ENCODE measurements at places on chromosomes 1 and 21. TPM values are rescaled to one million over a fixed set of nuclear protein-coding genes. Genes with fewer than 3 reads are reported as not detected.
A peak's percentile ranks its signal among the peaks of the same experiment; 100 is the strongest.

DNA sequence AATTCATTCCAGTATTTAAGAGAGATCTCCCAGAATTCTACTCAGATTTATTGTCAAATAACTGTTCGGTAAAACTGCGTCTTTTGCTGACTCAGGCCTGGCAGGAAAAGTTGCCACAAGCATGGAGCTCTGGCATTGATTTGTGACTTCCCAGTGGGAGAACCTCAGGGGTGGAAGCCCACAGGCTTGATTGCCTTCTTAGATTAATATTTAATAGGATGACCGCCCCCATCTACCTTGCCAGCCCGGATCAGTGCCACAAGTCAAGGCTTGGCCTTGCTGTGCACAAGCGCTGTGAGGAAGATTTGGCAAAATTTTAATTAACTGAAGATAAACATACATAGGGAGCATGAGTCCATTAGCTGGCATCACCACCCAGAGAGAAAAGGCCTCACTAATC is 93.5 kb downstream of the LRIG2 start:
- no peak for DNase-seq

DNA sequence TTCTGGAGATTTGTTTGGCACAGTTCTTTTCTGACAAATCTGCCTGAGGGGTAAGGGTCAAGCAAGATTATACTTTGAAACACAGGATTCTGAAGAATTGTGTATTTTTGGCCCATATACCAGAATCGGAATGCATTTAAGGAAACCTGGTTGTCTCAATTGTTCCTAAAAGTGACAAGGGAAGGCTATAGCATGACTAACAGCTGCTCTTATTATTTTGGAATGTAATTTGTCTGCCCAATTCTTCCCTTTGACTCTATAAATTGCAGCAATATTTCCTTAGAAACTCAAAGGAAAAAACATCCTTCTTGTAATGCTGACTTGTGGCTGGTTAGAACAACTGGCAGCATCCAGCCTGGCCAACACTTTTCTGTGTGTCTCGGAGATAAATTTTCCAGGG is 15.8 kb upstream of the VCAM1 start:
- no peak for DNase-seq

CDA gene
- total RNA-seq = not detected

SH2D1B gene
- total RNA-seq = 1.1 TPM

DNA sequence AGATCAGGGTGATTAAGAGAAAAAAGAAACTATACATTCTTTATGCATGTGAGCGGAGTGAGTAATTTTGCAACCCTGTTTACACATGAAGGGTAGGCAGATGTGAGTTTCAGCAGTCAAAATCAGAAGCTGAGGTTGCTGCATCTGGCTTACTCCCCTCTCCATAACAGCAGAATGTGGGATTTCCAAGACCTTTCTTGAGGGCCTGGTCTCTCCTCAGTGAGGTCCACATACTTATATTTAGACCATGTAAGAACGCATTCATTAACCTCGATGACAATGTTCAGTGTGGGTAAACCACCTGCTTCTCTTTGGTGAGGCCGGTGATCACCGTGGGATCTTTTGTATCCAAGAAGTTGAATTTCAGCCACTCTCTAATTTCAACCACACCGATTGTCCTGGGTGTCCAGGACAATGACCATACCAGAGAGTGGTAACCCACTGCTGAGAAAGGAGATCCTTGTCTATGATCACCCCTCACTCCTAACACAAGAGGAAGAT is 18.7 kb upstream of the RAP1A start:
- DNase-seq = no peak

DNA sequence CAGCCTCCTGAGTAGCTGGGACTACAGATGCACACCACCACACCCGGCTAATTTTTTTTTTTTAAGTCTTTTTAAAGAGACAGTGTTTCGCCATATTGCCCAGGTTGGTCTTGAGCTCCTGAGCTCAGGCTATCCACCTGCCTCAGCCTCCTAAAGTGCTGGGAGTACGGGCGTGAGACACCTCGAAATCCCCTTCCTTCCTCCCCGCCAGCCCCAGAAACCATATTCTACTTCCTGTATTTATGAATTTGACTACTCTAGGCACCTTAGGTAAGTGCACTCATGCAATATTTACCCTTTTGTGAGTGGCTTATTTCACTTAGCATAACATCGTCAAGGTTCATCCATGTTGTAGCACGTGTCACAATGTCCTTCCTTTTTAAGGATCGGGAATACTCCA is 6.9 kb upstream of the LRP8 start:
- DNase-seq = no peak

DNA sequence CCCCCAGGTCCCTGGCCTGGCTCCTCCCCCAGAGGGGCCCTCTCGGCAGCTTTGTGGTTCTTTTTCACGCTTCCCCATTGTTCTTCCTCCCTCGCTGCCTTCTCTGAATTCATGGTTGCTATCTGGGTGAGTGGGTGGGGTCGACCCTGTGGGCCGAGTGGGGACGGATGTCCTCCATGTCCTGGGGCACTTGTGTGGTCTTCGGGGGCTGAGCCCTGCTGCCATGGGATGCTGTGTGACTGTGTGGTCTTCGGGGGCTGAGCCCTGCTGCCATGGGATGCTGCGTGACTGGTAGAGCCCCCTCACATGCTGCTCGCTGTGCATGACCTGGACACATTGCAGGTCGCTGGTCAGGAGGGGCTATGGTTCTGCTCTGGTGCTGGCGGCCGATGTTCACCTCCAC is 21.6 kb upstream of the DIP2A start:
- DNase-seq = no peak

GCSAML gene
- 3.8 TPM for total RNA-seq

C1orf185 gene
- not detected for total RNA-seq

DNA sequence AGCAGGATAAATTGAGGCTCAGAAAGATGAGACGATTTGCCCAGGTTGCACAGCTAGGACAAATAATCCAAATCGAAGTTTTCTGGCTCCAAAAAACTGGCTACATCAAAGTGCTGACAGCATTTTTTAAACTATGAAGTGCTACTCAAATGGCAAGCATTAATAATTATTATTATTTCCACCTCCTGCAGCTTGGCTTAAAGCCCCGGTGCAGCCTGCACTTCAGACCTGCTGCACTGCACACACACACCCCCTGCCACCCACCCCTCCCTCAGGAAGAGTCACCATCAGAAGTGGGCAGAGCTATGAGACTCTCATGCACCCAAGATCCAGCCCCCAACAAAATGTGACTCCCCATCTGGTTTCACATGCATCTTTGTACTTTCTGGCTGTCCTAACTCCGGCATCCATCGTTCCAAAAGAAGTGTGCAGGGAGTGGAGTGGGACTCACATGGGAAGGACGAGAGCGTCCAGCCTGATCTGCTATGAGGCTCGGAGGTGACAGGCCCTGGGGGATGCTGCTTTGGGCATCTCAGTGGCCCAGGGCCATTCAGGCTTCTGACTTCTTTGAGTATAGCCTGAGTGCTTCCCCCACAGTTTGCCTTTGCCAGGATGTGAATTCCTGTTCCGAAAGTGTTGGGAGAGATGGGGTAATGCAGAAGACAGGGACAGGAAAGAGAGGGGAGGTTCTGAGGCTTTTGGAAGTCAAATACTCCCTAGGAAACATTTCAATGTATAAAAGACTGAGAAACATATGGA is 65.0 kb upstream of the FAM20B start:
- DNase-seq = no peak

DNA sequence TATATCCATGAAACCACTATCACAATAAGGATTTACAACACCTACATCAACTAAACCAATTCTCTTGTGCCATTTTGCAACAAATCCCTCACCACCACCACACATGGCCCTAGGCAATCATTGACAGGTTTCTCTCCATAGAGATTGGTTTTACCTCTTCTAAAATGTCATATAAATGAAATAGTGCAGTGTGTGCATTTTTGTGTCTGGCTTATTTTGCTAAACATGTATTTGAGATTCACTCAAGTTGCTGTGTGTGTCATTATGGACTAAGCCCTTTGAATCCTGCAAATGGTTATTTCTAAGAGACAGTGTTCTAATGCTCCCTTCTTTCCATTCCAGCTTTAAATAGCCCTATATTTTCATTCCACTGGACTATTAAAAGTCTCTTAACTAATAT is 179.7 kb upstream of the LRRC7 start:
- DNase-seq = no peak

- DNase-seq = no peak
These were observed 224.9 kb downstream of the BACH1 start for GRCh38 chr21:29523646-29524045.

GRCh38 chr1:168989985-168990384 is 116.5 kb upstream of the ATP1B1 start:
- no peak for DNase-seq

DNA sequence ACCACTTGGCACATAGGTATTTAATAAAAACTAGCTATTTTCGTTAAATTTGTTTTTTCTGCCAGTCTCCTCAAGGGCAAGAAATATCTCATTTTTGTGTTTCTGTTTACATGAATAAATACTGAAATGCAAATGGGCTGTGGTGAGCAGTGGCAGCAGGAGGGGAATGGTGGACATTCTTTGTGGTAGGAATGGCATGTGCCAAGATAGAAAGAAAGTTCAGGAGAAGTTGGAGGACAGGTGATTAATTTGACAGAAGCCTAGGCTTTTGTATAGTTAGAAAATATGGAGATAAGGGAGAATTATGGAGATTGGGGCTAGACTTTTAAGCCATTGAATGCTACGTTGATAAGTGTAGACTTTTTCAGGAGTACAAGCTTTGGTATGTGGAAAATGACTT is 8.6 kb downstream of the RAP1A start:
- no peak for DNase-seq

- no peak for DNase-seq
These were observed 8.8 kb upstream of the ATP13A2 start for GRCh38 chr1:17020502-17020901.

HPCAL4 gene
- 0.03 TPM for total RNA-seq

DNA sequence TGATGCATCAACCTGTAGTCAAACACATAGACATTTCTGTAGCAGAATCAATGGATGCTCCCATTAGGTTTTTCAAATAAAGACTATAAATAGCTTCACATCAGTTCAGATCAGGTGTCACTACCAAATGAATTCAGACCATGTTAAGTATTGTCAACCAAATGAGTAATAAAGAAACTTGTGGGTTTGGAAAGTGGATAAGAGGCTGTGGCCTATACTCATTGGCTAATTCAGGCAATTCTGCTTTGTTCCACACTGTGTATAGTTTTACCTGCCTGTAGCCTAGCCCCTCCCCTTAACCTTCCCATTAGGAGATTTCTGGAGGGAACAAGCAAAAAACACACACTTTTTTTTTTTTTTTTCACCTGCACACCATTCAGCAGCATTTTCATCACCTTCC is 321.2 kb downstream of the HLX start:
- no peak for DNase-seq

GRCh38 chr1:54456921-54457529 is 50.8 kb upstream of the SSBP3 start:
- peak; percentile 40 for DNase-seq

SLC35E2B gene
- total RNA-seq = 12.2 TPM

CHRM3 gene
- 0.45 TPM for total RNA-seq

DNA sequence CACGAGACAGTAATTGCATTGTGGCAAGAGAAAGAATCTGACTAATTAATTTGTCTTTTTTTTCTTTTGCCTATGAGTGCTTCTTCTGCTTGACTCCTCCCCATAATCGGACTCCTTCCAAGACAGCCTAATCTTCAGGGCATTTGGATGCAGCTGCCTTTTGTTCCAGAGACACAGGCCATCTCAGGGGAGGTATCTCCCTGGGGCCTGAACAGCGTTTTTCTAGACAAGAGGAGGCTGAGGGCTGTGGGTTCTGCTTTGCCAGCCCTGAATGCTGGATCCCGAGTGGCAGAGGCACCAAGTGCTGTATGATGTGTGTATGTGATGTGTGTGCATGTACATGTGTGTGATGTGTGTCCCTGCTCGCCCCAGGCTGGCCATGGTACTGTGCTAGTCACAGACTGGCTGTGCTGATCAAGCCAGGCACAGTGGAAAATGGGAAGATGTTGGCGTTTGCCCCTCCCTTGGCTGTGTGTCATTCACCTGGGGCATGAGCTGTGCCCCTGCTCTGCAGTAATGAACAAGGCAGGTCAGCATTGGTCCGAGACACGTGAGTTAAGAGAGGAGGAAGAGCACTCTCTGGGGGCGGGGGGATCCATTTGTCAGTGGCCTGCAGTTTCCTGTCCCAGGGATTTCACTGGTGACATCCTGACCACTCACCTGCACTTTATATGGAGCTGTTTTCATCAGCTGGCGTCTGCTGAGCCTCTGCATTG is 77.2 kb downstream of the ADARB1 start:
- DNase-seq = no peak

DNA sequence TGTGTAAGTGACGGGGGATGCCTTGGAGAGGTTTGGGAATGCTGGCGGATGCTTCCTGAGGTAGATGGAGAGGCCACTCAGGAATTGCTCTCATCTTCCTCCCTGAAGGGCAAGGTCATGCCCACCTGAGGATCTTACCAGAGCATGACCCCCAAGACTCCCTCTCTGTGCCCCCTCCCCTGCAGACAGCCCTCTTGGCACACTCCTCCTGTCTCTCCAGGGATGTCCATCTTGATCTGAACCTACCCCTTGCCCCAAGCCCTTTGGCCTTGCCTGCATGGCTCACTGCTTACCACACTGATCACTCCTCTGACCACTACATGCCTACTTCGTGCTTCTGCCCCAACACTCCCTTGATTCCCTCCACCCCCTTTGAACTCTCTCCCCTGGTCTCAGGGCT is 17.9 kb upstream of the MPL start:
- no peak for DNase-seq

PM20D1 gene
- total RNA-seq = not detected

DNA sequence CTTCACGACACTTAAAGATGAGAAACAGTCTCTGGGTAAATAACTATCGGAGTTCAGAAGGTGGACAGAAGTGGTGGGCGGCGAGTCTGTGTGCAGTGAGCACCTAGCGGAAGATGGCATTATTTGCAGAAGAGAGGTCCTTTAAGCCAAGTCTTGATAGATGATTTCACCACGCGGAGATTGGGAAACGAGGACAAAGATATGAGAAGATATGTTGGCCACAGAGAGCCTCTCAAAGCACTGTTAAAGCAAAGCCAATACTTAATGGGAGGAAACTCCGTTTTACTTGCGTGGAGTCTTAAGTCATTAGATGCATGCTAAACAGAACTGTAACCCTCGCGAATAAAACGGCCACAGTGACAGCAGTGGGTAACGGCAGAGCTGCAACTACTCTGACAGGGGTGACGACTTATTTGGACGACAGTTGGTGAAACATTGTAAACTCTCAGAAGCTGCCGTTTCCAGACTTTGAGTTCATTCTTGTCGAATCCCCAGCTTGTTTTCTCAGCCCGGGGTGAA is 577 bp upstream of the CEP350 start:
- DNase-seq = peak; percentile 38
